Stimulated activated CD4-positive, alpha-beta T cell treated with anti-CD3 and anti-CD28 coated beads, Interleukin-4, amount 100 ng/mL, for 1 hour (primary cell): ENCODE measurements at places on chromosomes 6 and 20.
A peak's percentile ranks its signal among the peaks of the same experiment; 100 is the strongest.

DNA sequence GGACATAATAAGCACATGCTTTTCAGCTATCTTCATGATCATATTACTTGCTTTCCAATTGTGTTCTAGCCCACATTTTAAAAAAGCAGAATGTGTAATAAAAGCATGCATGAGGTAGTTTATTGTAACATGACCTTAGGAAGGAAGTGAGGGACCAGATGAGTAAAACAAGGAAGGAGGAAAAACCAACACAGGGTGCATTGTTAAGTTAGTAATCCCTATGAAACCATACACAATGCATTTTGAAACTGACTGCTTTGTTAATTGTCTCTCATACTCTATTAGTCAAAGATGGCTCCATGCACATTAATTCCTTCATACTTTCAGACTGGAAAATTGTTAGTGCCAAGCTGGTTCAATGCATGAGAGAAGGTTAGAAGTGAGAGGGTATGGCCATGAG, 37.7 kb upstream of the CENPW start:
- no peak for DNase-seq

DNA sequence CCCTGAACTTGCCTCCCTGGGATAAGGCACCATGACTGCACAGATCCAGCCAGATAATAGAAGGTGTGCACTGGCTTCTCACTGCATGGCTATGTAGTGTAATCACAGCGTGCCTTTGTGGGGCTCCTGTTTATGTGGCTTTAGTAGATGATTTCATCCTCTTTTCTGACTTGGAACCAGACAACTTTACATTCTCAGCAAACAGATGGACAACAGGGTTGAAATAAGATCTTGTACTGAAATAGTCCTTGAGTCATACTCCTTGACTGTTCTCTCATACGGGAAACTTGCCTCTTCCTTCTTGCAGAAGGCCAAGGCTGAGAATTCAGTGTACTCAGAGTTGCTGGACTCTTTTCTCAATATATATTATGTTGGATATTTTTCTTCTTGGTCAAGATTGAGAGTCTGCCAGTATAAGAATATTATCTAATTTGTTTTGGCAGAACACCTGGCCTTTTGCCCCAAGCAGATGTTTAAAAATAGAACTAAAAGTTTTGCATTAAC, 25.0 kb upstream of the RNF144B start:
- no peak for DNase-seq

- DNase-seq = no peak
These were observed at the start of gene TGM3 for GRCh38 chr20:2295886-2296515. Gene TGM3 (plus strand): TSS chr20:2296001. CDS start chr20:2296064, 63 bp downstream.

GRCh38 chr20:57147185-57147584, 119.3 kb downstream of the BMP7 start:
- no peak for DNase-seq

- no peak for DNase-seq
These were observed 698.2 kb downstream of the DOK5 start for GRCh38 chr20:55173601-55174000.

- no peak for DNase-seq
These were observed 204.6 kb upstream of the HEY2 start for GRCh38 chr6:125544819-125545218.

DNA sequence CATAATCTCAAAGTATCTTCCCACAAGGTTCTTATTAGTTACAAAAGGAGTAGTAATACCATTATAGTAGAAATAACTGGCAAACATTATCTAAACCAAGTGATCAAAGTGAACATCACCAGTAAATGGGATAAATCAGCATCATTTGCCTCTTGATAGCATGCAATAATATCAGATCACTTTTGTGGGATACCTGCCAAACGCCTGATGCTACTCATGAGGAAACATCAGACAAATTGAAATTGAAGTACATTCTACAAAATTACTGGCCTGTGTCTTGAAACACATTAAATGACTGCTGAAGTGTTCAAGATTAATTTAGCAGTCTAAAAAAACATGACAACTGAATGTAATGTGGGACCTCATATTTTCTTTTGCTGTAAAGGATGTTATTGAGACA, 208.1 kb downstream of the TINAG start:
- DNase-seq = no peak

DNA sequence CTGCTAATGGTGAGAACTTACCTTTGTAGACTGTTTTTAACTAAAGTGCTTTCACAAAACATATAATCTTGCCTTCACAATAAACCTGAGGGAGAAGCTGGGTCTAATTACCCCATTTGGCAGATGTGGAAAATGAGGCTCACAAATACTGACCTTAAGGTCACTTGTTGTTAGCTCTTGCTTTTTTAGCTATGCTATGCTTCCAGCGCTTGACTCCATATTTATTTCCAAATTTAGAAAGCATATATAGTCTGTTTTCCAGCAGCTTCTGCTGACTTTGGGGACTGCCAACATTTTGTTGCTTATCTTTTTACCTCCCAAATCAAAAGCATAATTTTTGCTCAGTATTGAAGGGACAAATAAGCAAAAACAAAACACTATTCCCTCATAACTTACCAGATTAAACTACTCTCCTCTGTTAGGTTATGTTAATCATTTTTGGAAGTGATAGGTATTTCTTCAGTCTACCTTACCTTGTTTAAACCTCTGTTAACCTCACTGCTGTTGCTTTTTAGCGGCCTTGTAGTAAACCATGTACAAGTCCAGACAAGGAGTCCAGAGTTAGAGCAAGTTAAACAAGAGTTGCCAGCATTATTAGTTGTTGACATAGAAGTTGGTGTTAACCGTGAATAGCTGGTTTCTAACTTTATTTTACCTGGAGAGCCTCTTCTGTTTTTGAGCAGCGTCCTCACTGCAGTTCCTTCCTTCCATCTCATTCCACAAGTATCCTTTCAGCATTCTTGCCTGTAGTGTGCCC, 4.9 kb upstream of the BTBD3 start:
- DNase-seq = no peak

DNA sequence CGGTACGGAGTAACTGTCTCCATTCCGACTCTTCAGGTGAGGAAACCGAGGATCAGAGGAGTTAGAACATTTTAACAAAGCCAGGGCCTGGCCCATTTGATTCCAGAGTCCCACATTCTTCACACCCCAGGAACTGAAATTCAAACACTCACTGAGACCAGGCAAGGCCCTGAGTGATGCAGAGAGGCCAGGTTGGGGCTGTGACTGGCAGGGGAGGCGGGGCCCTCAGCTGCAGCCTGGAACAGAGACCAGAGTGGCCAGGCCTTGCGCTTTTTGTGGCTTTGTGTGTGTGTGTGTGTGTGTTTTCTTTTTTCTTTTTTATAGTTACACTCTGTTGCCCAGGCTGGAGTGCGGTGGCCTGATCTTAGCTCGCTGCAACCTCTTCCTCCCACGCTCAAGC, 57.2 kb downstream of the BCAS4 start:
- DNase-seq = no peak

DNA sequence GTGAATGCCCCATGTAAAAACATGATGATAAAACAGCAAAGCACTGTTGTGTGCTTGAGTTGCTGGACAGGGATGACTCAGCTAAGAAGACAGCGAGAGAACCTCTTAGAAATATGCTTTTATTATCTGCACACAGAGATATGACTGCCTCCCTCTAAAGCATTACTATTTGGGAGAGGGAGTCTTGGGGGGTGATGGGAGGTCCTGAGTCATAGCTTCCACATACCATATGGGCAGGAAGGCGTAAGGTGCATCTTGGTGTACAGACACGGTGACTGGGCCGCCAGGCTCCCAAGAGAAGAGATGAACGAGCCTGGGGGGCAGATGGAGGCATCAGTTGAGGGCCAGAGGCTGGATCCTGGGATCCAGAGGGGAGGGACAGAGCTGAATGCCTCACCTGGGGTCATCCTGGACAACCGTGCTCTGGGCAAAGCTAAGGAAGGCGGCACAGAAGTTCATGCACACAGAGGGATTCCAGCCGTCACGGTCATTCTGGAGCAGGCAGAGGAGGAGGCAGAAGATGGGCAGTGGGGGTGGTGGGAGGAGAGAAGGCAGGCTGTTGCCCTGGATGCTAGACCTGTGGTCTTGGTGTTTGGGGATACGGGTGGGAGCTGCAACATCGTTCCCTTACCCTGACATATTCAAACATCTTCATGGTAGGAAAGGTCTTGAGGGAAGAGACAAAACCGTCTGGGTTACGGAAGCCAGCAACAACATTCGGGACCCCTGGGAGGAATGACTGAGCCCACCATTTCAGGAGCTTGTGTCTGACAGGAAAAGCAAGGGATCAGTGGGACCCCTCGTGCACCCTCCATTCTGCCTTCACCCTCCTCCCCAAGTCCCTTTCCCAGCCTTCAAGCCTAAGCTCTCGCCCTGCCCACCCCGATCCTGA, 2.0 kb downstream of the DXO start:
- no peak for DNase-seq

- DNase-seq = peak; percentile 13
These were observed 268.8 kb downstream of the TMEM242 start for GRCh38 chr6:157054531-157054979.
